Glutamatergic neuron (in vitro differentiated cells): ENCODE measurements at places on chromosomes 11 and 22.
A peak's percentile ranks its signal among the peaks of the same experiment; 100 is the strongest.

DNA sequence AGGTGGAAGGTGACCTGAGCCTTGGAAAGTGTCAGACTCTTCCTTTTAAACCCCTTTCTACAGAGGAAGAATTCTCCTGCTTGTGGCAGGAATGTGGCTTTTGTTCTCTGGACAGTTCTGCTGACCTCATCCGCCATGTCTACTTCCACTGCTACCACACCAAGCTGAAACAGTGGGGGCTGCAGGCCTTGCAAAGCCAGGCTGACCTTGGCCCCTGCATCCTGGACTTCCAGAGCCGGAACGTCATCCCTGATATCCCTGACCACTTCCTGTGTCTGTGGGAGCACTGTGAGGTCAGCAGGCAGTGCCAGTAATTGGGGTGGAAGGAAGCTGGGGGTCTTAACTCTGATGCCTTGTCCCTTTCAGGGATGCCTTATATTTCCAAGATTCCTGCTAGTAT, 9.3 kb downstream of the HINFP start:
- DNase-seq: no peak

DNA sequence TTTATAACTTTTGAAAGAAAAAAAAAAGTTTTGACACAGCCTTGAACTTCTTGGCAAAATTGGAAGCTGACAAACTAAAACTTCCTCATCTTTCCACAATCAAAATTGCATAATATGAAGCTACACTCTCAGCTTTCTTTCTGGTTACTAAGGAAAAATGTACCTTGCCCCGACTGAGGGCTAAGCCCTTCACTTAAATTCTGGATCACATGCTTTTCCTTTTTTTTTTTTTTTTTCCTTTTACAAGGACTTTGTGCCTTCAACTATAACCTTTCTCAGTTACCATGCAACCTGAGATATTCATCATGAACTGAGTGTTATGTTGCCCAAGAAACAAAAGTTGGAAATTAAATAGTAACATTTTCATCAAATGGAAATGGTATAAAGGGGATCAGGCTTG, 188.5 kb upstream of the CARD18 start:
- no peak for DNase-seq

DNA sequence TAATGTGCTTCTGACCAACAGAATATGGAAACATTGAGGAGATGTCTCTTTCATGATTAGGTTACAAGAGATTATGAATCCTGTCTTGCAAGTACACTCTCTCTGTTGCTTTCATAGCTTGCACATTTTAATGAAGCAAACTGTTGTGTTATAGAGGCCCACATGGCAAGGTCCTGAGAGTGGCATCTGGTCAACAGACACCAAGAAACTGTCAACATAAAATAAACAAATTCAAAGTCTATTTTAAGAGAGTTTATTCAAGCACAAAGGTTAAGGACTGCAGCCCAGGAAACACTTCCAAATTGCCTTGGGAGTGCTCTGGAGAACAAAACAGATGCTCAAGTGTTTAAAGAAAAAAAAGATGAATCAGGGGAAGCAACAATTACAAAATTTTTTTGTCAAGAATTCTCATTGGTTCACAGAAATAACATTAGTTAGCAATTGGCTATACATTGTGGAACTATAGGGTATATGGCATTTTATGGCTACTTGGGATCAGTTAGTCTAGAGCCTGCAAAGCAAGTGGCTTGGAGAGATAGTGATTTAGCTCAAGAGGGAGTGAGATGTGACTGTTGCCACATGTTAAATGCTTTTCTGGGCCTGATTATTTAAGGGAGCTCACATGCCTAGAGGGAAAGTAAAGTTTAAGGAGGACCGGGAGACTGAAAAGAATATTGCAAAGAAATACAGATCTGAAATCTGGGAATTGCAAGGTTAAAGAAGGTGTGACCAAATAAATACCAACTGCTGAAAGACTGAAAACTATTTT, 54.6 kb downstream of the CTSC start:
- no peak for DNase-seq

DNA sequence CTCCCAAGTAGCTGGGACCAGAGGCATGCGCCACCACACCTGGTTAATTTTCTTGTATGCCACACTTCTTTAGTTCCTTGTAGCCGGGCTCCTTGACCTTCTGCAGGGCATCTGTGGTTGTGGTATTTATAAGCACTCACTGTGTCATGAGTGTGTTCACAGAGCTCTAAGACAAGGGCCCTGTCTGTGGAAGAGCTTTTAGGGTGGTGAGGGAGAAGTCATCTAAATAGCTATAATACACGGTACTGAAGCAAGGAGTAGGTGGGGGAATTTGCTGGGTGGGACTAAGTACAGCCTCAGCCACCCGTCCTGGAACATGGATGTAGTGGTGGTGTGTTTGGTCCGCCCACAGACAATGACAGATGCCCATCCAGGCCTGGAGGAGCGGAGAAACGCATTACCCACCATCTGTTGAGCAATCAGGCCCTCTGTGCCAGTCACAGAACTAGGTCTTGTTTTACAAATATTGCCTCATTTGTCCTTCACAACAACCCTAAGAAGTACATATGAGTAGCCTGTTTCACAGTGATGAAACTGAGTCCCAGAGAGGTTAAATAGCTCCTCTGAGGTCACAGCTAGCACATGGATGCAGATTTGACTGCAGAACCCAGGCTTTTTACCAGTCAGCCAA, 10.1 kb downstream of the ACO2 start:
- peak; percentile 29 for DNase-seq

DNA sequence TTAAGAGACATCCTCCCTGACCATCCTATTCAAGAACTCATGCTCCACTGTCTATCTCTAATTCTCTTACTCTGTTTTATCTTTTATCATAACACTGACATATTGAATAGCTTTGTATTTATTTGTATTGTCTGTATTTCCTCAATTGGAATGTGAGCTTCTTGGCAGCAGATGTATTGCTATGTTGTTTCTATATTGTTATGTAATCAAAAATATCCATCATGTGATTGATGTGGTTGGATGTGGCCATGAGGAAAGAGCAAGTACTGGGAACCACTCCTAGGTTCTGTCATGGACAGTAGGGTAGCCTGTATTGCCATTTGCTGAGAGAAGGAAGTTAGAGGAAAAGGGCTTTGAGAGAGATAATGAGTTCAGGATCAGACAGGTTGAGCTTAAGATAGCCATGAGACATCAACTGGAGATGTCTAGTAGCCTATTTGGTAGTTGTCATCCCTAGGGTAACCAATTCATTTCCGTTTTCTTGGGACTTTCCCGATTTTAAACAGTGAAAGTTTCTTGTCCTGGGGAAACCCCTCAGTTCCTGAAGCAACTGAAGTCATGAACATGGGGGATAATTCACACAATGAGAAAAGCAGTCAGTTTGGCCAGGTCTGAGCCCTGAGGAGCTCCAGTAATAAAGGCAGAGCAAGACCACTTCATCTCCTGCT, 404.5 kb downstream of the INSC start:
- no peak for DNase-seq

- no peak for DNase-seq
Observed at GRCh38 chr11:73789279-73789670, 1.6 kb downstream of the MRPL48 start.

DNA sequence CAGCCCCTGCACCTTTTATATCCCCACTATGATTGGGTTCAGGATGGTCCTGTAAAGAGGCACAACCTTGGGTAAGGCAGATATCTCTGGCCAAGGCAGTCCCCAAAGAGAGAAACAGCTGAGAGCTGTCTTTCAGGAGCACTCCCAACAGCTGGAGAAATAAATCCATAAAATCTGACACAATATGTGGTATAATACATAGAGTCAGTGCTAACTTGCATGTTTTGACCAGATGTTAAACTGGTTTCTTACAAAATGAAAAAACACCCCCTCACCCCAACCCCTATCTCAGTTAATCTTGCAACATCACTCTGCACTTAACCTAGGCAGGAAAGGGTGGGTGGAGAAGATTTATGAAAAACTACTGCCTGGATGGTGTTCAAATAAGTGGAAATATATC, 44.0 kb upstream of the C11orf87 start:
- DNase-seq: no peak

DNA sequence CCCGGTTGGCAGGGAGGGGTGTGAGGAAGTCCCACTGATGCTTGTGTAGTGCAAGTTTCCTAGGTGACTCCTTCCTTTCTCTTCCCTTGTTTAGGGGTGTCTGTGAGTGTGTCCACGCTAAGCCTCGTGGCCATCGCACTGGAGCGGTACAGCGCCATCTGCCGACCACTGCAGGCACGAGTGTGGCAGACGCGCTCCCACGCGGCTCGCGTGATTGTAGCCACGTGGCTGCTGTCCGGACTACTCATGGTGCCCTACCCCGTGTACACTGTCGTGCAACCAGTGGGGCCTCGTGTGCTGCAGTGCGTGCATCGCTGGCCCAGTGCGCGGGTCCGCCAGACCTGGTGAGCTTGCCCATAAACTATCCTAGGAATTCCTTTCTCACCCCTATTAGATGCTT, 10.4 kb downstream of the CCKBR start:
- no peak for DNase-seq

DNA sequence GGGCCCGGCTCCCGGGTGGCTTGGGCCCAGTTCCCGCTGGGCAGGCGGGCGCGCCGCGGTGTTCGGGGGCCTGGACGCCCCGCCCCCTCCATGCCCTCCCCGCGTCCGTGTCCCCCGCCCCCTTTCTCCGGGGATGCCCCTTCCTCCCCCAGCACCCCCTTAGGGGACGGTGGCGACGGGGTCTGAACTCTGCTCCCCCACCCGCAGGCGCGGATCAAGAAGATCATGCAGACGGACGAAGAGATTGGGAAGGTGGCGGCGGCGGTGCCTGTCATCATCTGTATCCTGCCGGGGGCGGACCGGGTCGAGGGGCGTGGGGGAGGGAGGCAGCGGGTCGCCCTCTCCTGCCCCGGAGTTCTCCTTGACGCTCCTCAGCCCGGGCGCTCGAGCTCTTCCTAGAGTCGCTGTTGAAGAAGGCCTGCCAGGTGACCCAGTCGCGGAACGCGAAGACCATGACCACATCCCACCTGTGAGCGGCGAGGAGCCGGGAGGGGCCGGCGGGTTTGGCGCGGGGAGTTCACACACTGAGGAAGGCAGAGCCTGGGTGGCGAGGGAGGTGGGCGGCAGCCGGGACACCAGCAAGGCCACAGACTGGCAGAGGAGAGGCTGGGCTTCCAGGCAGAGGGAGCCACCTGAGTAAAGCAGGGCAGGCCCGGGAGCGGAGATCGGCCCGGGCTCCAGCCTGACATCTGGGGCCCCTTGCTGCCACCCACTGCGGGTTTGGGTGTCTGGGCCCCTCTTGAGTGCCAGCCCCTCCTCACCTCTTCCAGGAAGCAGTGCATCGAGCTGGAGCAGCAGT, 546 bp downstream of the DRAP1 start:
- peak; percentile 51 for DNase-seq

- peak; percentile 22 for DNase-seq
Observed at GRCh38 chr11:69899957-69900821, 81.0 kb upstream of the FGF3 start.

GRCh38 chr22:50469377-50470305, 5.2 kb downstream of the SBF1 start:
- peak; percentile 63 for DNase-seq

DNA sequence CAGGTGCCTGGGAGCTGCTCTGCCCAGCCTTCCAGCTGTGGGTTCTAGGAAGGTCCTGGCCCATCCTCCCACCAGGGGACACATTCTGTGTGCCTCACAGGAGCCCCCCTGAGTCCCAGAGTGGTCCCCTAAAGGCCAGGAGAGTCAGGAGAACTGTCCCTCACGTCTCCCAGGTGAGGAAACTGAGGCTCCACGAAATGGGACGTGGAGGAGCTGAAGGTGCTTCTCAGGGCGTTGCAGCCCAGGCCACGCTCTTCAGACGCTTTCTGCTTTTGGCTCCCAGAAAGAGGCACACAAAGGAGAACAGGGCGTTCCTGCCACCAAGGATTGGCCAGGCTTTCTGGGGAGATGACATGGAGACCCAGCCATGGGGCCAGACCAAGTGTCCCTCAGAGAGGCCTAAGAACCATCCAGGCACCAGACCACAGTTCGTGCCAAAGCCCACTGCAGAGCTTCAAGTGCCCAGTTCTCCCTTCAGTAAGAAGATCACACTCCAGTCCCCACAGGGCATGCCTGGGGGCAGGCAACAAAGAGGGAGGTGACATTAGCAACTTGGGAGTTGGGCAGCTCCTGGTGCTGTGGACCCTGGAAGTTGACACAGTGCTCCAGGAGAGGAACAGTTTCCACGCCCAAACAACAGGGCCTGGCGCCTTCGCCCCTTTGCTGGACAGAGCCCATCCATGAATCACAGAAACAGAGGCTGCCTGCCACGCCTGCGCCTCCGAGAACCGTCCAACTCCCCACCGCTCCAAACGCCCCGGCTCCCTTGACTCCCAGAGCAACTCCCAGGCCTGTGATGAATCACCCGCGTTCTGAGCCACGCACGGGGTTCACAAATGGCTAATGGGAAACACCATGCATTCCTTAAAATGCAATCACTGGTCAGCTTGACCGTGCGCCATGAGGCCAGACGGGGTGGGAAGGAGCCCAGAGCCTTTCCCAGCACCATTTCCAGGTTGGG, 589.2 kb downstream of the BRD1 start:
- DNase-seq: no peak

- DNase-seq: no peak
Observed at GRCh38 chr11:113161711-113162591, 152.4 kb upstream of the TTC12 start.

GRCh38 chr22:48822278-48823233, 1005.1 kb downstream of the BRD1 start:
- DNase-seq: no peak

GRCh38 chr11:83493917-83494316, 207.8 kb upstream of the CCDC90B start:
- DNase-seq: no peak

DNA sequence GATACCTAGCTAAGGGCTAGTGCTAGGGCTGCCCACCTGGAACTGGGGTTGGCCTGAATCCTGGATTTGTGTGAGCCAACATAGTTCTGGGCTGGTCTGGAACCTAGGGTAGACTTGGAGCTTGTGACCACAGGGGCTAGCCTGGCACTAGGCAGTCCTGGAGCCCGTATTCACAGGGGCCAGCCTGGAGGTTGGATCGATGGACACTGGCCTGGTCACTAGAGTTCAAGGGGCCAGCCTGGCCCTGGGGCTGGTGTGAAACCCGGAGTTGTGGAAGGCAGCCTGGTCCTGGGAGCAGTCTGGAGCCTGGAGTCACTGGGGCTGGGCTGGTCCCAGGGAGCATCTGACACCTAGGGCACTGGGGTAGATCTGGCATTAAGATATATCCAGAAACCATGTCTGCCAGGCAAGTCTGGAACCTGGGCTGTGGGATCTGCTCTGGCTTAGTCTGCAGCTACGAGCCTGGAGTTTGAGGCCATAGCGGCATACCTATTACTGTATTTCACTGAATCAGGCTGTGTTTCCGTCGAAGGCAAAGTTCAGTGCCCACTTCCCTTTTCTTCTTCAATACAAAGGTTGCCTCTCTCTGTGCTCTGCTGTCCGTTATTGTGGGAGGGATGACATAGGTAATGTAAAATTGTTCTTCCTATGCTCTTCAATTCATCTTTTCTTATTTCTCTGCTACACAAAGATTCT, 9.1 kb upstream of the GLYATL1B start:
- no peak for DNase-seq
